ENCODE measurements at places on chromosomes 4 and X.

- DNase-seq: no peak
These were observed 2.0 kb downstream of the SPON2 start for GRCh38 chr4:1170156-1170975.

- no peak for DNase-seq
These were observed 28.7 kb downstream of the RAB28 start for GRCh38 chr4:13455411-13455810.

DNA sequence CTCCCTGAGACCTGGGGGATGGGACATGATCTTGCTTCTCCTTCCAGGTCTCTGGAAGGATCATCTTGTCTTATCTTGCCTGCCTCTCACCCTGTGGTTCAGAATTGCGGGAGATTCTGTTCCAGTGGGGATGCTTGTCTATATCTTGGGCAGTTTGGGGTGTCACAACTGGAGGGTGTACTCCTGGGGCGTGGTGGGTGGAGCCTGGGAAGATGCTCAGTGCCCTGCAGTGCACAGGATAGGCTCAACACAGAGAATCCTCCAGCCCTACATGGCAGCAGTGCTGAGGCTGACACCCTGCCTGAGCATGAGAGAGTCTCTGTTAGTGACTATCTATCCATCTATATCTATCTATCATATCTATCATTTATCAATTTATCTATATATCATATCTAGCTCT, 7.7 kb downstream of the P2RY8 start:
- DNase-seq: no peak

GRCh38 chr4:6408263-6408662, 64.2 kb downstream of the PPP2R2C start:
- no peak for DNase-seq

GRCh38 chr4:166977596-166977995, 256.7 kb downstream of the SPOCK3 start:
- no peak for DNase-seq

DNA sequence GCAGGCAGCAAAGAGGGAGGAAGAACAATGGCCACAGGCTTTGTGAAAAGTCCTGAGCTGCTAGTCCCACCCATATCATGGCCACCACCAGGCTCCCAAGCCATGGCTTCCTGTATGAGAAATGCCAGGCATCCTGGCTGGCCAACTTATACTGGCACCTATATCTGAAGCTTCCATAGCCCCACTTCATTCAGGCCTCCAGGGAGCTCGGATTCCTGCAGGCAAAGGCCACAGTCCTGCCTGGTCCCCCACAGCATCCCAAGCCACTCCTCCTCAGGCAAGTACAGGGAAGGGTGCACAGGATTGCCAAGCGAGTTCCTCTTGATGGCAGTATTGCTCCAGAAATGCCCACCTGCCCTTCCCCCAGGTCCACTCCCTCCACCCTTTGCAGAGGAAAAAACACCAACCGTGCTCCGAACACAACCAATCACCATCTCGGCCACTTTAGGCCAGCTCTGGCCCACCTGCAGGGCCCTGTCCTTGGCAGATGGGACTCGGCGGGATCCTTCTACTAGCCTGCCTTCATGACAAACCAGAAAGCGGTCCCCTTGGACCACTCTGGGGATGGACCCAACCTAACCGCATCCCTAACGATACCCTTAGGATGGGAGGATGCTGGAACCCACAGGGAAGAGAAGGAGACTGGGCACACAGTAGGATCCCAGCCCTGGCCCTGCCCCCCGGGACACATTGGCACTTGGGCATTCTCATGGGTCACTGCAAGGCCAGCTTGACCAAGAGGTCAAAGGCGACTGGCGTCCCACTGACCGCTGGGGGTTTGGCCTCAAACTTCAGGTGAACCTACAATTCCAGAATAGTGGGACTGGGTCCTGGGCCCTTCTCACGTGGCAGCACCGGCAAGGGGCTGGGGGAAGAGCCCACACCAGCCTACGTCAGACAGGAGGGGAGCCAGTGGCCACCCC, 220.4 kb upstream of the AGTR2 start:
- DNase-seq: no peak

GRCh38 chr4:15569746-15570145, 85.4 kb downstream of the FBXL5 start:
- no peak for DNase-seq

GRCh38 chr4:85005865-85006377, 39.4 kb upstream of the WDFY3 start:
- DNase-seq: no peak

- DNase-seq: no peak
These were observed 832.1 kb upstream of the INTU start for GRCh38 chr4:126800575-126801141.

DNA sequence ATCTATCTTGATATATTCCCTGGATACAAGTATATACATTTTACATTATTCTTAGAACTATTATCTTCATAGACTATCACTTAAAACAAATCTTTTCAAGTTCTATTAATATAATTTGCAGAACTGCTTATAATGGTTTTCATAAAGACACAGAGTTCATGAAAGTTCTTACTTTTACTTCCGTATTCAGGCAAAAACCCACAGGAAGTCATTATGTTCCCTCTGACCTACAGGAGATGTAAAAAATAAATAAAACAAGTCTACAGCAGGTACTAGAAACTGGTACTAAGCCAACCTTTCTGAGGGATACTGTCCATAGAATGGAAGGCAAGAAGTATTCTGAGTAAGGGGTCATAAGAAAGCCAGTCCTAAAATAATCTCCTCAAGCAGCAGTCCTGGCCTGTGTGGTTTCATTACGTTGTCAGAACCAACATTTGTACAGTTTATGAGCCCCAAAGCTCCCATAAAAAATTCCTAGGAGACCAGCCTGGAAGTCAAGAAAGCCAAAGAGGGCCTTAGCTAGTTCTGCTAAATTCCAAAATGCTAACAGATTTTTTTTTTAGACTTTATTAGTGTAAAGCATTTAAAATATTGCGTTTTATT, 68.6 kb downstream of the CAMK2D start:
- DNase-seq: no peak

GRCh38 chr4:129455482-129455881, 359.5 kb downstream of the C4orf33 start:
- no peak for DNase-seq

- no peak for DNase-seq
These were observed 207.5 kb downstream of the FAM47B start for GRCh38 chrX:35150052-35150451.

DNA sequence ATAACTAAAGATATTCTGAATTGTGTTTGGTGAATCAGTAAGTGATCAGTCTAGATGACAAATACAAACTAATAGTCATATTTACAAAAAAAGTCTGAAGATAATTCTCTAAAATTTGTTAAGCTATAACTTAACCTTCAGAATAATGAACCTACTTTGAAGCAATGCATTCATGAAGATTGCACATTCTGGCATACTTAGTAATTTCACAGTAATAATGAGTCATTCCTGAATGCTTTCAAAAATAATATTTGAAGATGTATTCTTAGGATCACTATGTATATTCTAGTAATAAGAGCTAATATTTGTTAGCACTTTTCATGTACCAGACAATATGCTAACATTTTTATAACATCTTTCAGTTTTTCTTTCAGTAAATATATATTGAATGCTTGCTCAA, 756.7 kb upstream of the SLIT2 start:
- no peak for DNase-seq

- no peak for DNase-seq
These were observed 112.3 kb upstream of the BCOR start for GRCh38 chrX:40209951-40210617.

GRCh38 chrX:64427787-64428186, 32.5 kb upstream of the MTMR8 start:
- DNase-seq: no peak

GRCh38 chr4:183757060-183757459, 98.0 kb downstream of the TRAPPC11 start:
- DNase-seq: no peak
